ENCODE measurements at places on chromosomes 6 and 20.
A peak's percentile ranks its signal among the peaks of the same experiment; 100 is the strongest.

- DNase-seq = no peak
Observed at GRCh38 chr6:137254966-137255365, 35.8 kb upstream of the IFNGR1 start.

DNA sequence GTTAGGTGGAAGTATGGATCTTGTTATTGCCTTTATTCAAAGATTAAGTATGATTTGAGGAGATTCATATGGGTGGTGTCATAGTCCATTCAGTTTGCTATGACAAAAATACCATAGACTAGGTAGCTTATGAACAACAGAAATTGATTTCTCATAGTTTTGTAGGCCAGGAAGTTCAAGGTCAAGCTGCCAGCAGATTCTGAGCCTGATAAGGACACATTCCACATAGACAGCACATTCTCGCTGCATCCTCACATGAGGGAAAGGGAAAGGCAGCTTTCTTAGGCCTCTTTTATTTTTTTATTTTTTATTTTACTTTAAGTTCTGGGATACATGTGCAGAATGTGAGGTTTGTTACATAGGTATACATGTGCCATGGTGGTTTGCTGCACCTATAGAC is 27.7 kb downstream of the ME1 start:
- DNase-seq = no peak

DNA sequence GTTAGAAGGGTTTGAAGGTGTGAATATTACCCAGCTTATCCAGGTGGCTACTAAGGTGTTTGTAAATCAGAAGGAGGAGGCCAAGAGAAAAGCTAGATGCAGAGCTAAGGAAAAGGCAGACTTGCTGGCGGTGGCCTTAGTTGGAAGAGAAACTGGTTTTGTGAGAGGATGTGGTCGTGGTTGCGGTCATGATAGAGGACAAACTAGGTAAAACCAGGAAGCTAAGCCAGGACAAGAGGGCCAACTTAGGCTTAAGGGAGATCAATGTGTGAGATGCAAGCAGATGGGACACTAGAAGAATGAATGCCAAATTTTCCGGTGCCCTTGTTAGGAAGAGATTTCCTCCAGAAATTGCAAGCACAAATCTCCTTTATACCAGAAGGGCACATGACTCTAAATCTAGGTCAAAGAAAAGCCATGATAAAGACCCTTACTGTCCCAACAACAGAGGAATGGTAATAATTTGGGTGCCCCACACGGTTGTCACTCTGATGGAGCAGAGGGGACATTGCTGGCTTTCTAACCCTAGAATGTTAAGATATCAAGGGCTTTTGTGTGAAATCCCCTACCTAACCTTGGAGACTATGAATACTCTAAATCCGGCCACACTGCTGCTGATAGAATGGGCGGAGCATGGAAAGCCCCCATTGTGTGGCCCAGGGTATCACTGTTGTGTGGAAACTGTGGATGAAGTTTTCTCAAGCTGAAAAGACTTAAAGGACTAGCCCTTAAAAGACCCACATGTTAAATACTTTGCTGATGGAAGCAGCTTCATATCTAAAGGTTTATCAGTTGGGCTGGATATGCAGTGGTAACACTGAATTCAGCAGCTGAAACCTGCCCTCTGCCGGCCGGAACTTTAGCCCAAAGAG is 7.8 kb downstream of the IL22RA2 start:
- no peak for DNase-seq

- DNase-seq = no peak
Observed at GRCh38 chr6:72654071-72654621, 32.3 kb downstream of the KCNQ5 start.

DNA sequence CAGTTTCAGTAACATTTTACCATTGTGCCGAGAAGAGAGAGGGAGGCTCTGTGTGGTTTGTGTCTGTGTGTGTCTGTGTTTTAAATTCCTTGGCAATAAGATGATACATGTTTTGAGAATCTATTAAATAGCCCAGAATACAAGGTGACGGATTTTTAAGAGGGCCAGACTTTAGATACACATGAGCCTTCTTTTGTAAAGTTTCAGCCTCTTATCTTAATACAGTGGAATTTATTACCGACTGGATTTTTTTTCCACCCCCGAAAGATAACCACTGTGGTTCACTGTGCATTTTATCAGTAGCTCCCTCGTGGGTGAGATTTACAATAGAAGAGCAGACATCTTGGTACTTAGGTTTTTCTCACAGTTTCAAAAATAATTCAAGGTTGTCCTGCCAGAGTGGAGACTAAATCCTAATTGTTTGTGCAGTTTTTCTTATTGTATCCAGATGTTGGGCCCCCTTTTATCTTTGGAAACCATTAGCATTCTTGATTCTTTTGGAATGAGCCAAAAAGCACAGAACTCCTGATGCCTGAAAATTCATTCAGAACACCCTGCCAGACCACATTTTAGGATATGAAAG is 49.9 kb downstream of the STK4 start:
- DNase-seq = no peak

- DNase-seq = no peak
Observed at GRCh38 chr20:41408156-41408794, 41.7 kb upstream of the EMILIN3 start.

- no peak for DNase-seq
Observed at GRCh38 chr20:37096415-37097041, 731 bp upstream of the RBL1 start.

GRCh38 chr6:76942203-76942966 is 520.9 kb downstream of the HTR1B start:
- no peak for DNase-seq

DNA sequence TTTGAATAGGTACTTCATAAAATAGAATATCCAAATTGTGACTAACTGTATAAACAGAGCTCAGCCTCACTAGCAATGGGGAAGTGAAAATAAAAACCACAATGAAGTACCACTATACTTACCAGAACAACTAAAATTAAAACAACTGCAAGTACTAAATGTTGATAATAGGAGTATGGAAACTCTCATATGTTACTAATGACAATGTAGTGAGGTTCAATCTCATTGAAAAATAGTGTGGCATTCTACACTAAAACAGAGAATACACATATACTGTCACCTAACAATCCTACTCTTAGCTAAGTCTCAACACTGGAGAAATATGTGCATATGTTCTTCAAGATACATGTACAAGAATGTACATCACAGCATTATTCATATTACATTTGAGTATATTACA is 132.0 kb upstream of the CARMIL1 start:
- no peak for DNase-seq

GRCh38 chr6:155041741-155042279 is 46.7 kb downstream of the TIAM2 start:
- DNase-seq = no peak

GRCh38 chr6:157268396-157268795 is 54.9 kb downstream of the TMEM242 start:
- DNase-seq = no peak

DNA sequence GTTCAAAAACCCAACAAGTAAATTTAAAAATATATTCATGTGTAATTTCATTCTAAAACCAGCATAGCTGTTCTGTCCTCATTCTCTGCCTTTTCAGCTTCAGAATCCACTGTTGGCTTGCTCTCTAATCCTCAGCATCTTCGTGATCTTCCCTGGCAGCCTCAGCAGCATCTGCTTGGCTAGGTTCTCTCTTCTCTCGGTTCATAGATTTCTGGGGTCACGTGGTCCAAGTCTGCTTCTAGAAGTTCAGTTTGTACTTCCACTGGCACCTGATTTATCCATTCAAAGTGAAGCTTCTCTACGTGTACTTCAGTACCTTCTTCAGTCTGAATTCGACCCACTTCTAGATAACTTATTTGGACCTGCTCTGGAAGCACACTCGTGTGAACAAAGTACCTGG is 245.7 kb downstream of the EPM2A start:
- DNase-seq = no peak

DNA sequence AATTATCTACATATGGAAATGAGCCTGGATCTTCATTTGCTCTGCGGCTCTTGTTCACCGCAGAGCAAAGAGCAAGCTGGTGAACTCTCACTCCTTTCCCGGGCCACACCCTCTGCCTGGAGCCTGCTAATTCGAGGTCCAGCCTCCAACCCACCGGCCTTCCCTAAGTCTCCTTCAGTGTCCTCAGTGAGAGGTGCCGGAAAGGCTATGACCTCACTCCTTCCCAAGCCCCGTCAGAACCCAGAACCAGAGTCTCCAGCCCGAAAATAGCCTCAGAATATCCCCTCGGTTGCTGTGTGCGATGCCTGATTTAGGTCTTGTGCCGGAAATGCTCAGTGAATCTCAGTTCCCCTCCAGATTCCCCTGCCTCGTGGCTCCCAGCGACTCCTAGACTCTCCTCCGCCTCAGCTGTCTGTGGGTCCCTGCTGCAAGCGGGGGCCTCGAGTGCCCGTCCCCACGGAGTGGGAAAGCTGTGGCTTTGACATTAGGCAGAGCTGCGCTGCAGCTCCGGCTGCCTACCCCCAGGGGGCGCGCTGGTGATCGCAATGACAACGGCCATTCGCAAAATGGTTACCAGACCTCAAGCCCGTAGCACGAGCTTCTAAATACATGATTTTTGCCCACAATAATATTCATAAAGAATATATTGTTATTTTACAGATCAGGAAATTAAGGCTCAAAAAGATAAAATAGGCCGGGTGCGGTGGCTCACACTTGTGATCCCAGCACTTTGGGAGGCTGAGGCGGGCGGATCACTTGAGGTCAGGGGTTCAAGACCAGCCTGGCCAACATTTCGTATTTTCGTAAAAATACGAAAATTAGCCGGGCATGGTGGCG is 4.1 kb upstream of the BNIP5 start:
- DNase-seq = peak; percentile 33

GRCh38 chr20:53489528-53489927 is 104.1 kb downstream of the ZNF217 start:
- DNase-seq = no peak

DNA sequence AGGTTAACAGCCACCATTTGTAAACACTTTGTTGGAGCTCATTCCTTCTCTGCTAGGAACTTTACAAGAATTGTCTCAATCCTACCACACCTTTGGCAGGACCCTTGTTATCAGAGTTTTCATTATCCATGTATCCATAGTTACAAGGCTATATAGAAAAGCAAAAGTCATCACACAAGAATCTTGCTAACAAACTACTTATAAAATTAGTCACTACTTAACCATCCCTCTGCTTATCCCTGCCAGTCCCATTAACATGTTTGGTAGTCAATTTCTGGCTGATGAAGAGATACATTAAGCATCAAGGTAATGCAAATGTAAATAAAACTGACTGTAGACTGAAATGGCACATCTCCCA is 10.4 kb downstream of the ZSWIM3 start:
- no peak for DNase-seq

DNA sequence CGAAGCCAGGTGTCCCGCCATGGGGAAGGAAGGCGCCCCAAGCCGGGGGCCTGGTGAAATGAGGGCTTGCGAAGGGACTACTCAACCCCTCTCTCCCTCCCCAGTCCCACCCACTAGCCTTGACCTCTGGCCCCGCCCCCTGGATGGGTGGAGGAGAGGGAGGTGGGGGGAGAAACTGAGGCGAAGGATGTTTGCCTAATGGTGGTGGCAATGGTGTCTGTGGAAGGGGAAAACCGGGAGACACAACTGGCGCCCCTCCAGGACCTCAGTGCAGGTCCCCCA is at the start of gene POU5F1:
Gene POU5F1 (minus strand): TSS at position 83 of the 282 bp plus-strand sequence. CDS start 62 bp downstream, at position 21.
- DNase-seq = no peak

DNA sequence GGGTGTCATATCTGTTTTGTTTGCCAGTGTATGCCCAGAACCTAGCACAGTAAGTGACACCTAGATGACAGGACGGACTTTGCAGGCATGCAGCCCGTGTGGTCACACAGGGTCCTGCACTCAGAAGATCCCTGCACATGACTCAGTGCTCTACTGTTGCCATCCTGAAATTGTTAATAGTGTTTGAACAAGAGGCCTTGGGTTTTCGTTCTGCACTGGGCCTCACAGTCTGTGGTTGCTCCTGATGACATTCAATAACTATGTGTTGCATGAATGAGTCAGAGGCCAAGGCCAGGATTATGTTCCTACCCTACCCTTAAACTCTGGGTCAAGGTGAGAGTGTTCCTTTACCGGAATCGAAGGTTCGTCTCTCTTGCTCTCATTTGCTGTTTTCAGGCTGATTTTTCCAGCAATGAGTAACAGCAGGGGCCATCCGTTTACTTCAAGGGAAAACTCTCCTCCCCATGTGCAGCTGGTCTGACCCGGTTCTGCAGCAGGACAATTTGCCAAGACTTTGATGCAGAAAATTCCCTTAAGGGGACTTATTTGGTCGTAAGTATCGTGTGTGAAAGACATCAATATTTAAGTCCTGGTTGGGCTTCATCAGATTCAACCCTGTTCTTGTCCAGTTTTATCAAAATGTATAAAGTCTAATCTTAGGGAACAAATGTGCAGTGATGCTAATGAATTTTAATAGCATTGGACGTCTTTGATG is 13.0 kb upstream of the PFDN4 start:
- DNase-seq = no peak

GRCh38 chr20:4029505-4030467 is 14.4 kb upstream of the RNF24 start:
- no peak for DNase-seq

DNA sequence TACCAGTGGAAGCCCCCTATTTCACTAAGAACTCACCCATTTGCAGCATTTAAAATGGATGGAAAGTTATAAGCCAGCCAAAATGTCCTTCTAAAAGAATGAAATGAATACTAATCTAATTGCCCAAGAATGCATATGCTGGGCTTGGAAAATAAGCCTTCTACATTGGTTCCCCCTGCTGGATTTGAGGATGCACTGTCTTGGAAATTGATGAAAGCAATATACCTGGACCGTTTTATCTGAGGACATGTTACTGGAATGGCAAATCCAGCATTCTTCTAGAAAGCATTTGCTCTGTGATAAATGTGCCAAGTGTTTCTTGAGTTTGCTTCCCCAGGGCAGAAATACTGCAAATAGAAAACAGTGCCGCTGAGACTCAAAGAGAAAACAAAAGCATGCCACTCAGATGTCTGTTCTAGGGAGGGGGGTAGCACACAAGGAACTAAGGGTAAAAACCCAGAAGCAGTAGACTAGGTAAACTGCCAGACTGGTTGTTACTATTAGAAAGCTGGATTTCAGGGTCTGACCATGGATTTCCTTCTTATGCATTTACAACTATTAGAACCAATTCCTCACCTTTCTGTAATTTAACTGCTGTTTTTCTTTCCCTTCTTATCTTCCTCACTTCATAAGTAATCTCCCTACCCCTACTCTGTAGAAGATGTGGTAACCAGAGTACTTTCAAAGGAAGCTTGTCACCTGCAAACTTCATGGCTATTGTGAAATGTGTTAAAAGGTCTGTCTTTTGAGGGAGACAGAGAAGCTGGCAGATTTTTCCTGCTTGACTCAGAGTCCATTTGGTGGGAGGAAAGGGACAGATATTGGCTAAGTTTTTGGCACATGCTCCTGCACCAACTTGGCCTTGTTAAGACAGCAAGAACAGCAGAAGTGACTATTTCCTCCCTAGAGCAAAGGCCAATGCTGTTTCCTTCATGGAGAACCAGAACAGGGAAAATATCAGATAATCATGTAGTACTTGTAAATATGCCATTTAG is 642.6 kb downstream of the KIF16B start:
- no peak for DNase-seq

DNA sequence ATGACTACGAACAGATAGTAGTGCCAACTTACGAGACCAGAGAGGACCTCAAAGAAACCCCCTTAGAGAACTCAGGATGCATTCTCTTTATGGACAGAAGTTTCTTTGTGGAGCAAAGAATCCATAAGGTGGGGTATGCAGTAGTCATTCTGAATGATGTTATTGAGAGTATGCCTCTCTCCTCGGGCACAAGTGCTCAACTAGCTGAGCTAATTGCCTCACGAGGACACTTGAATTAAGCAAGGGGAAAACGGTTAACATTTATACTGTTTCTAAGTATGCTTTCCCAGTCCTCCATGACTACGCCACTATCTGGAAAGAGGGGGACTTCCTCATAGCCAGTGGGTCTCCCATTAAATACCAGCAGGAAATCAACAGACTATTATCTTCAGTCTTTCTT is 25.6 kb downstream of the MC3R start:
- DNase-seq = no peak
